Large intestine (tissue), 12 donors: ENCODE measurements at places on chromosomes 5 and 9. TPM values are rescaled to one million over a fixed set of nuclear protein-coding genes. Genes with fewer than 3 reads are reported as not detected.

Gene PAEP
- 0.09 TPM for polyA plus RNA-seq

GRCh38 chr5:138465261-138466124, at the start of gene EGR1:
Gene EGR1 (plus strand): TSS chr5:138465479. CDS start chr5:138465762, 283 bp downstream.
- peak; percentile 94 for DNase-seq

Gene COL15A1
- polyA plus RNA-seq, result 19.7 TPM

Gene ALDH1A1
- polyA plus RNA-seq, result 181 TPM

- DNase-seq, result no peak
These were observed 417.0 kb upstream of the ADAMTSL1 start for GRCh38 chr9:18056993-18057369.

DNA sequence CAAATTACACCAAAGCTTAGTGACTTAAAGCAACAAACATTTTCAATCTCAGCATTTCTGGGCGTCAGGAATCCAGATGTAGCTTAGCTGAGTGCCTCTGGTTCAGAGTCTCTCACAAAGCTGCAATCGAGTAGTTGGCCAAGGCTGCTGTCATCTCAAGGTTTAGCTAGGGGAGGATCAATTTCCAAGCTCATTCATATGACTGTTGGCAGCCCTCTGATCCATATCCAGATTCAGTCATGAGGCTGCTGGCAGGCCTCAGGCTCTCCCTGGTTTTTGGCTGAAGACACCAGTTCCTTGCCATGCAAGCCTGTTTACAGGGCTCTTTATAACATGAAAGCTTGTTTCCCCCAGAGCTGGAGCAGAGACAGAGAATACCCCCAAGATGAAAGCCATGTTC, 419.5 kb upstream of the TLE4 start:
- DNase-seq, result no peak
